Cortex of kidney (tissue), 1 donor: ENCODE measurements at places on chromosomes 12 and 14.

- no peak for DNase-seq
Measured at GRCh38 chr12:52147367-52147963, 44.3 kb downstream of the KRT80 start.

GRCh38 chr14:42130815-42131214 lies 524.1 kb downstream of the LRFN5 start:
- DNase-seq, result no peak

DNA sequence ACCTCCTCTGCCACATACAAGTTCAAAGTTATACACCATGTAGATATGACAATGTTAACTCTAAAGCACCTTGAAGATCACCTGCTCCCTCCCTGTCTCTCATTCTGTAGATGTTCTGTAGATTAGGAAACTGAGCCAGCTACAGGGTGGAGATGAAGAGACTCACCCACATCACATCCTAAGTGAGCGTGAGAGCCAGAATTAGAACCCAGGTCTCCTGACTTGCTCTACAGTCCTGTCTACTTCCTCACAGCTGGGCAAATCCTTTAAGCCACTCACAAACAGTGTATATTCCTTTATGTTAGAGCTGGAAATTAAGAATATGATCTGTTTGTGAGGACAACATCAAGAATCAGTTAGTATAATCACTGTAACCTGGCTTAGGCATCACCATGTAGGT lies 1.8 kb downstream of the APPL2 start:
- DNase-seq, result no peak

GRCh38 chr14:35221462-35221861 lies 70.7 kb upstream of the PSMA6 start:
- no peak for DNase-seq

DNA sequence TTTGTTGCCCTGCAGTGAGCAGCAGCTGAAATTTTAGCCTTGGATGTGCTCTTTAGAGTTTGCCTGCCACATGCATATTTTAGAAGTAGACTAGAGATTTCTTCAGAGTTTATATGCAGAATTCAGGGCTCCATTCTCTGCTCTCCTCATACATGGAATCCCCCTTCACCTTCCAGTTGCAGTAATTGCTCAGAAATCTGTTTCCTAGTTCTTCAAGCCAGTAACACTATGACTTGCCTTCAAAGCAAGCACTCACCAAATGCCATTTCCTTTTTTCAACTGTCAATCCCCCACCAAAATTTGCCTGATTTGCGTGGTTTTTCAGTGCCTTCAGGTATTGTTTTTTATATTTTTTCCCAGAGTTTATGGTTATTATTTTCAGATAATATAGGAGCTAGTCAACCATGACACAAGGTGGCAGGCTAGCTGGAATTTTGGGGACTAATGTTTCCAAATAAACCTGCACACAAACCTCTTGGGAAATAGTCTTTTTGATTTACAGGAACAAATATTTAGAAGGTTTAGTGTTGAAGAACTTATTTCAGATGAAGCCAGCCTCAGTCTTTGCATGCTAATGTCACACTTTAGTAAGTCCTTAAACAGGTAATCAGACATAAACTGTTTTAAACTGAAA lies 79.2 kb downstream of the ASCL1 start:
- no peak for DNase-seq

DNA sequence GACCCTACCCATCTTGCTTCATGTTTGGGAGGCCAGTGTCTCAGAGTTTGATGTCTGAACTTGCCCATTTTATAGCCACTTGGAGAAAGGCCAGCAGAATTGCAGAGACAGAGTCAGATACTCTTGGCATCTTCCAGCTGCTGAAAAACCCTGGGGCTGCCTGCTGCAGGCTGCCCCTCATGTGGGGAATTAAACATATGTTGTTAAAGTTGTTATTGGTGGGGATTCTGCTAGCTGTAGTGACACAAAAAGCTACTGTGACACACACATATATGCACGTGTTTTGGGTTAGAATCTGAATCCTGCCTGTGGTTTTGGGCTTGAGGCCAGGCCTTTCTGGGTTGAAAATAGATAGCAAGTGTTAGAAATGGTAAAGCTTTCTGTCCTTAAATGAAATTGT lies 1288.4 kb downstream of the AACS start:
- DNase-seq, result no peak

DNA sequence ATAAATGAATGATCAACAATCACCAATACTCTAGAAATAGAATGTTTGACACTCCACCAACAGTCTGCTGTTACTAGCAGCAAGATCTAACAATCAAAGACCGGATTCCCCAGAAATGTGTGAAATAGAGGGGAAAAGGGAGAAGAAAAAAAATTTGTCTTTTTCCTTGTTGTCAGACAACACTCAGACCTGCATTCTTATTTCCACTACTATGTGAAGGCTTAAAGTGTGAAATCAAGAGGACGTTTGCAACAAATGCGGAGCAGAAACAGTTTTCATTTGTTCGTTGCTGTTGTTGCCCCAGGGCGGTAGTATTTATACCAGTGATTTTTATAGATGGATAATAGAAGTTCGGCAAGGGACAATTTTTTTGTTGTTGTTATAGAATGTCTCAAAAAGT lies 9.2 kb downstream of the NKX2-1 start:
- DNase-seq, result no peak

DNA sequence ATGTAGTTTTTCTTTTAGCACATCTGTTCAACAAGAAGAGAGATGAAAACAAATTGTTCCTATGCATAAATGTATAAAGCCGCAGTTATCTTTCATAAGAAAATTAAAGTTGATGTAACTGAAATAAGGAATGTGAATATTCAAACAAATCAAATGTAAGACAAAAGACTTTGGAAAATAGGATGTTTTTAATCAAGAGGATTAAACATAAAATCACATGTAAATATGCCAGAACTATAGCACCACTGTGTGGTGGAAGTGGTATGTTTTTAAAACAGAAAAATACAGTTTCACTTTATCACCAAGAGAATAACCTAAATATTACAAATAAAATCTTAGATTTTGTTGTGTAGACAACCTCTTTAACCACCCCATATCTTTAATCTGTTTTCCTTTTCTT lies 40.4 kb downstream of the CAPS2 start:
- DNase-seq, result no peak
